ENCODE measurements at places on chromosomes 2 and 18. TPM values are rescaled to one million over a fixed set of nuclear protein-coding genes. Genes with fewer than 3 reads are reported as not detected.

COX5B gene
- 1,282 TPM for total RNA-seq

SERPINB4 gene
- total RNA-seq = not detected

GPR55 gene
- not detected for total RNA-seq

GRCh38 chr2:39394516-39394961, 42.5 kb downstream of the MAP4K3 start:
- H3K27me3 ChIP-seq = no peaks in the 10 kb centered on the region
- DNase-seq = no peak
- no peaks in the 10 kb centered on the region for H3K36me3 ChIP-seq
- H3K4me3 ChIP-seq = no peak overlapping the region

DNA sequence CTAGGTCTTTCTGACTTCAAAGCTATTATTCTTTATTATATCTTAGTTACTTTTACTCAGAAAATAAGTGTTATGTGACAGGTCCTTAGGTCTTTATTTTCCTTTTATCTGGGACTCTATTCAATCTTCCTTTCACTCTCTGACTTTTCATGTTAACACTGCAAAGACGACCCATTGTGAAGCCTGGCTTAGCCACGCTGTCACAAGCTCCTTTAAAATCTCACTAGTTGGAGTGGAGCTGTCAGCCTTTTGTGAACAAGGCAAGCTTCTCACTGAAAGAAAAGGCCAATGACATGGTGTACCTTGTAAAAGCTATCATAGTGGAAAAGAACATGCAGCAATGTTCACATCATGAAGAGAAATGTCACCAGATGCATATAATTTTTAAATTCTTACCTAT, 1130.7 kb upstream of the FAM98A start:
- no peak for DNase-seq
- no peak overlapping the region for H3K27ac ChIP-seq
- no peaks in the 10 kb centered on the region for H3K4me1 ChIP-seq
- no peak overlapping the region for H3K4me3 ChIP-seq
- no peaks in the 10 kb centered on the region for H3K27me3 ChIP-seq
- no peaks in the 10 kb centered on the region for H3K36me3 ChIP-seq

GRCh38 chr18:370751-371608, 103.1 kb upstream of the THOC1 start:
- no peaks in the 10 kb centered on the region for H3K36me3 ChIP-seq
- DNase-seq = no peak
- H3K27me3 ChIP-seq = no peaks in the 10 kb centered on the region
- H3K4me1 ChIP-seq = peaks cover 33% of the 10 kb centered on the region
- H3K27ac ChIP-seq = peak overlapping the region; percentile 60

DNA sequence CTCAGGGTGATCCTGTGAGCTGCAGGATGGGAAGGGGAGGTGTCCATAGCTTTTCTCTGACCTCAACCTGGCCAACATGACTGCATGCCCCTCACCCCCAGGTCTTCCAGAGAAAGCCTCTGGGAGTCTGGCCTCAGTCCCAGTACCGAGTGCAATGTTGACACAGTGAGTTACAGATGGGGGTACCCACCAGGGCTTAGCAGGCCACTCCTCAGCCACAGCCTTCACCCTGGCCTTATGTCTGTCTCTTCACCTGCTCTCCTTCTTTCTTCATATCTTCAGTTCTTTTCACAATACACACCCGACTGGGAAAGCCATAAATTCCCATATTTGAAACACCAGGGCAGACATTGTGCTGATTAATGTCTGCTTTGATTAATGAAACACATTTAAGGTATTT, 33.5 kb downstream of the AOX1 start:
- H3K27me3 ChIP-seq = no peaks in the 10 kb centered on the region
- no peaks in the 10 kb centered on the region for H3K36me3 ChIP-seq
- no peak overlapping the region for H3K27ac ChIP-seq
- H3K4me3 ChIP-seq = no peak overlapping the region
- DNase-seq = no peak
- H3K4me1 ChIP-seq = no peaks in the 10 kb centered on the region

GRCh38 chr2:10019602-10020400, 23.5 kb upstream of the KLF11 start:
- no peak overlapping the region for H3K27ac ChIP-seq
- H3K27me3 ChIP-seq = no peaks in the 10 kb centered on the region
- no peaks in the 10 kb centered on the region for H3K36me3 ChIP-seq
- no peak overlapping the region for H3K4me3 ChIP-seq

DNA sequence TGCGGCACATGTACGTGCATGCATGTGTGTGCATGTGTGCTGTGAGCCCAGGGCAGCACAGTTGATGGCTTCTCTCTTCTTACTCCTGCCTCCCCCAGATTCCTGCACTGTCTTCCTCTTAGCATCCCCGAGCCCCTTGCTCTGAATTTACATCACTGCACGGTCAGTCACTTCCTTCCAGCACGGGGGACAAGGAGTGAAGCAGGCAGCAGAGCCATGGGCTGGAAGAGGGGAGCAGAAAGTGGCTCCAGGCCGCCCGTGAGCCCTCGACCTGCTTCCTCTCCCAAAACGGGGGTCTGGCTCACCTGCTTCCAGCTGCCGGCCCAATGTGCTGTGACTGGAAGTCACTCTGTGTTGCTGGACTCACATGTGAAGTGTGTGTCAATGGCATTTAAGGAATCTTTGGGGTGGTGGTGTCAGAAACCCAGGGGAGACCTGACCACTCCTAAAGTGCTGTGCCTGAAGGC, 106.1 kb downstream of the FAM210A start:
- H3K36me3 ChIP-seq = peaks cover 16% of the 10 kb centered on the region
- no peak for DNase-seq
- no peak overlapping the region for H3K27ac ChIP-seq
- H3K4me1 ChIP-seq = peaks cover 33% of the 10 kb centered on the region

- no peak for DNase-seq
- H3K27me3 ChIP-seq = no peaks in the 10 kb centered on the region
- H3K36me3 ChIP-seq = no peaks in the 10 kb centered on the region
- no peak overlapping the region for H3K27ac ChIP-seq
- H3K4me1 ChIP-seq = peaks cover 25% of the 10 kb centered on the region
These were observed 101.4 kb downstream of the HDAC4 start for GRCh38 chr2:239299218-239299939.

DNA sequence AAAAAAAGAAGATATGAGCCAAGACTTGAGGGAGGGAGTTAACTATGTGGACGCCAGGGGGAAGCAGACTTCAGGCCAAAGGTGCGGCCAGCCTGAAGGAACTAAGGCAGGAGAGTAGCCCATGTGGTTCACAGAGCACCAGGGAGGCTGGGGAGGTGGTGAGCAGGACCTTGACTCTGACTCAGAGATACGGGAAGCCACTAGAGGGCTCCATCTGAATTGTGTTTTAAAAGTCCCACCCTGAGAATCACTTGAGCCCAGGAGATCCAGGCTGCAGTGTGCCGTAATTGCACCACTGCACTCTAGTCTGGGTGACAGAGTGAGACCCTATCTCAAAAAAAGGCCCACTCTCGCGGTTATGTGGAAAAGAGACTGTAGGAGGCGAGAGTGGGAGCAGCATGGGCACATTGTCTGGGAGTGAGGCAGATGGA, 12.3 kb downstream of the CEP192 start:
- no peak overlapping the region for H3K27ac ChIP-seq
- no peak overlapping the region for H3K4me3 ChIP-seq
- peaks cover 58% of the 10 kb centered on the region for H3K36me3 ChIP-seq
- no peaks in the 10 kb centered on the region for H3K27me3 ChIP-seq

DNA sequence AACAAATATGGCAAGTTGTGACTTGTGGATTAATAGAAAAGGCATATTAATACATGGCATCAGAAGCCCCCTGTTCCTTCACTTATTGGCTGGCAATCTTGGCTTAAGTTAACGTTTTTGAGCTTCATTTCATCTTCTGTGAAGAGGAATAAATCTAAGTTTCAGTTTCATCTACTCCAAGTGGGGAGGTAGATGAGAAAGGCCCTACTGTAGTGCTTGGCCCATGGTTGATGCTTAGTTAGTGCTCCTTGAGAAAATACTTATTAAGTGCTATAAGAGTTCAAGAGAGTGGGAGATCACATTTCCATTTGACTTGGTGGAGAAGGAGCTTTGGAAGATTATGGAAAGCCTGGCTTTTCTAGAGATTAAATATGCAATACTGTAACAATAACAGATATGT, 244.3 kb downstream of the BABAM2 start:
- no peaks in the 10 kb centered on the region for H3K36me3 ChIP-seq
- no peak overlapping the region for H3K4me3 ChIP-seq
- no peaks in the 10 kb centered on the region for H3K27me3 ChIP-seq

DNA sequence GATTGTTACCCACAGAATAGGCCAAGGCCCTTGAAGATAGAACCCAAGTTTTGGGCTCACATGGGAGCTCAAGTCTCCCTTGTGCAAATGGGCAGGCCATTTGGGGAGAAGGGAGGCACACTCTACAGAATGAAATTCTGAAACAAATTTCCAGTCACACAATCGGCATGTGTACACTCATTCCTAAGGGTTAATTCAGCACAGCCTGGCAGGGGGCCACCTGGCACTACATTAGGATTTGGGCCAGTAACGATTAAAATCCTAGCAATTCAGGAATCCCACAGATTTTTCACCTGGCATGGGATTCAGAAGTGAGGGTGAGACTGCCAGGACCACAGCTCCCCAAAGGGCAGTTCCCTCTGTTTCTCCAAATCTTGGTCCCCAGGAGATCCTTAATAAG, 46.4 kb downstream of the BMP10 start:
- peaks cover 55% of the 10 kb centered on the region for H3K36me3 ChIP-seq
- H3K4me3 ChIP-seq = no peak overlapping the region
- H3K4me1 ChIP-seq = peaks cover 21% of the 10 kb centered on the region
- H3K27me3 ChIP-seq = no peaks in the 10 kb centered on the region
- H3K27ac ChIP-seq = no peak overlapping the region

DNA sequence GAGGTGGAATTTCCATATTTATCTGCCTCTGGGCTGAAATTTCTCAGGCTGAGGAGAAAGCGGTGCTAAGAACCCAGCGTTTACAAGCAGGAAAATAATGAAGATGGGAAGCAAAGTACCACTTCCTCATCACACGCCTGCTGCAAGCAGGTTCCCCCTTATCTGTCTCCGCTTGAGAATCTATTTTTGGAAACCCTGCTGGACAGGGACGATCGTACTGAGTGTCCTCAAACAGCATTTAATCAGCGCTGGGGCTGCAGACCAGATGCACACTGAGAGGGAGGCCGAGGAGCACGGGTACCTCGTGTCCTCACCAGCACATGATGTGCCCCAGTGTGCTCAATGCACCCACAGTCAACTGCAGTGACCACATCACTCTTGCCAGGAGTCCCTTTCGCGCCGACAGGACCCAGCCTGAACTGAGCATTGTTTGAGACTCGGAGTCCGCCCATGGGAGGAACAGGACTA, 160.4 kb downstream of the HDAC4 start:
- H3K27ac ChIP-seq = peak overlapping the region; percentile 63
- no peaks in the 10 kb centered on the region for H3K27me3 ChIP-seq
- H3K36me3 ChIP-seq = no peaks in the 10 kb centered on the region
- DNase-seq = peak; percentile 67

DNA sequence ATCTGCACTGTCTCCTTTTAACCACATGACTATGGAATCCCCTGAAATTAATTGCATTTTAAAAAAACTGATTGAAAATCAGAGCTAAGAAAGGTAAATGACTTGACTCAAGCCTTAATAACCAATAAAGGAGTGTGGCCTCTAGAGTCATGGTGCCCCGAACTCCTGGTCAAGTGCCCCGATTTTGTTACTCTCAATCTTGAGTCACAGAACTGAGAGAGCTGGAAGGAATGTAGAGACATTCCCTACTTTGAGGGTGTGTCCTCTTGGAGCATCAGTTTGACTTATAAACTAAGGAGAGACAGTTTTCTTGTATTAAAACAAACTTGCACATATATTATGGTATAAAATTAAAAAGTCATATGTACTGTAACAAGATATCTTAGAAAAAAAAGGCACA, 2.4 kb downstream of the WDR43 start:
- H3K4me1 ChIP-seq = peaks cover 7% of the 10 kb centered on the region
- no peaks in the 10 kb centered on the region for H3K27me3 ChIP-seq
- H3K4me3 ChIP-seq = no peak overlapping the region
- H3K27ac ChIP-seq = no peak overlapping the region

DNA sequence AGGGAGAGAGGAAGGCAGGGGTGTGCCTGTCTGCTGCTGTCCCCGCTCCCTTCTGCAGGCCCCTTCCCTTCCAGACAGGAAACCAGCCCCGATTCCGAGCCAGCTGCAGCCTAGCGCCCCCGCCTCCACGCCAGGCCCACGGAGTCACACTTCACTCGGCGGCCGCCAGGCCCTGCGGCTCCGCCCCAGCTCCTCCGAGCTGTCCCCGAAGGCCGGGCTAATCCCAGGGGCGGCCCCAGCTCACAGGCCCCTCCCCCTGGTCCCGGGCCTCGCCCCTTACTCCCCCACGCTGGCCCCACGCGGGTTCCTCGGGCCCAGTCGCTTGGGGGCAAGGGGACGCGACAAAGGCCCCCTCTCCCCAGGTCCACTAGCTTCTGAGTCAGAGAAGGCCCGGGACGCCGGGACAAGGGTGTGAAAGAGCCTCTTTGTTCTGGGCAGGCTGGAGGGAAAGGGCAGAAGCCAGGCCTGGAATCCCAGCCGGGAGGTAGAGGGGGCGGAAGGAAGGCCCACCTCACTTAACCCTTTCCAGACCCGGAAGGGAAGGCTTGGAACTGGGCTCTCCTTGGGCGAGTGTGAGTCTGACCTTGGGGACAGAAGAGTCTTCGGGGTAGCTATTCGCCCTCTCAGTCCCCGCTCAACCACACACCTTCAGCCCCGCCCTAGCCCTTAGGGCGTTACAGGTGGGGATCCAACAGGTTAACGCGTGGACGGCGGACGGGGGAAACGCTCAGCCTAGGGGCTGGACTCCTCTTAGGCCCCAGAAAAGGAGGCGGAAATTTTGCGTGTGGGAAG, 1.2 kb downstream of the RTKN start:
- peaks cover 3% of the 10 kb centered on the region for H3K27me3 ChIP-seq
- H3K4me3 ChIP-seq = peak overlapping the region; percentile 42
- peaks cover 63% of the 10 kb centered on the region for H3K4me1 ChIP-seq
- H3K36me3 ChIP-seq = no peaks in the 10 kb centered on the region

DNA sequence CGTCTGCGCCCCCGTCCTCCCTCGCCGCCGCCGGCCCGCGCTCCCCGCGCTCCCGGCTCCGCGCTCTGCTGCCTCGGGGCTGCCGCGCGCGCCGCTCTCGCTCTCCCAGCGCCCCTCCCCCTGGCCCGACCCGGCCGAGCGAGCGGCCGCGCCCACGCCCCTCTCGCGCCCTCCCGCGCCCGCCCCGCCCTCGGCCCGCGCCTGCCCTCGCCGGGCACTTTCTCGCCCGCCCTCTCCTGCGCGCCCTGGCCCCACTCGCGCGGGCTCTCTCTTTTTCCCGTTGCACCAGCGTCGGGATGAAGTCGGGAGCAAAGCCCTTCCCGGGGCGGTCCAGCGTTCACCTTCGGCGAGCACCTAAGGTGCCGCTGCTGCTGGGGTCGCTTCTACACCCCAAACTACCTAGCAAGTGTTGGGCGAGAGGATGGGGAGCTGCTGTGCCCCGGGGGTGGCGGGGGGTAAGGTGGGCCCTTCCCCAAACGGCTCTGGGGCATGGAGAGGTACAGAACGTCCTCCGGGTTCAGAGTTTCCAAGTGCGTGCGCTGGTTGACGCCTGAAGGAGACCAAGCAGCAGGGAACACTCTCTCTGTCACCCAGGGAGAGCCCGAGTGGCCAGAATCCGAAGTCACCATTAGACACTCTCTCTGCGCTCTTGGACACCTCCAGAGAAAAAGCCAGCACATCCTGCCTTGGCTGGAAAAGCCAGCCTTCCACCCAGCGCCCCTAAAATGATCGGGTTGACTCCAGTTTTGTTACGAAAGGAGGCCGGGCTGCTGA, at the start of gene COLEC12:
Gene COLEC12, minus strand, starts transcription at position 70 of the 774 bp plus-strand sequence. CDS start 187 bp downstream, outside the sequence.
- H3K4me3 ChIP-seq = peak within 1 kb of the TSS; percentile 49
- DNase-seq = peak; percentile 49
- H3K27me3 ChIP-seq = peaks cover 15% of the 10 kb centered on the region
- peaks cover 5% of the 10 kb centered on the region for H3K4me1 ChIP-seq

- DNase-seq = no peak
- no peaks in the 10 kb centered on the region for H3K27me3 ChIP-seq
- no peak overlapping the region for H3K27ac ChIP-seq
- no peaks in the 10 kb centered on the region for H3K36me3 ChIP-seq
These were observed 139.8 kb downstream of the RNF152 start for GRCh38 chr18:61752973-61753372.

GRCh38 chr2:231245249-231246094, 47.0 kb downstream of the ARMC9 start:
- no peak overlapping the region for H3K27ac ChIP-seq
- no peak overlapping the region for H3K4me3 ChIP-seq
- no peaks in the 10 kb centered on the region for H3K36me3 ChIP-seq

All from heart left ventricle (tissue), 16 donors.